ENCODE measurements at places on chromosomes 13 and 19.

DNA sequence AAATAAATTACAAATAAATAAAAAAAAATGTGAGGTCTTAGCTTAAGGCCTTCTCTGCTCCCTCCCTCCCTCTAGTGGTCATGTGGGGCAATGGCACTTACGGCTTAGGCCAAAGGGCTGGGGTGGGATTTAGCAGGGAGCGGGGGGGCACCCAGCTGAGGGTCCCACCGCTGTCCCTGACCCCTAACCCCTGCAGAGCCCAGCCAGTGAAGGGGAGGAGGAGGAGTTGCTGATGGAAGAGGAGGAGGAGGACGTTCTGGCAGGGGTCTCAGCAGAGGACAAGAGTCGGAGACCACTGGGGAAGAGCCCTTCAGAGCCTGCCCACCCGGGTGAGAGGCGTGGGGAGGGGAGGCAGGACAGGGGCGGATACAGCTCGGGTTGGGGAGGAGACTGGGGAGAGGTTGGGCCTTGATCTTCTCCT, 9.3 kb downstream of the MPND start:
- peak; percentile 65 for DNase-seq

- no peak for DNase-seq
Observed at GRCh38 chr19:57900311-57900710, 11.5 kb upstream of the ZNF814 start.

- DNase-seq: no peak
Observed at GRCh38 chr19:2771786-2772674, 11.0 kb downstream of the SGTA start.

GRCh38 chr19:51547397-51548212, 16.1 kb upstream of the SIGLEC6 start:
- DNase-seq: no peak

DNA sequence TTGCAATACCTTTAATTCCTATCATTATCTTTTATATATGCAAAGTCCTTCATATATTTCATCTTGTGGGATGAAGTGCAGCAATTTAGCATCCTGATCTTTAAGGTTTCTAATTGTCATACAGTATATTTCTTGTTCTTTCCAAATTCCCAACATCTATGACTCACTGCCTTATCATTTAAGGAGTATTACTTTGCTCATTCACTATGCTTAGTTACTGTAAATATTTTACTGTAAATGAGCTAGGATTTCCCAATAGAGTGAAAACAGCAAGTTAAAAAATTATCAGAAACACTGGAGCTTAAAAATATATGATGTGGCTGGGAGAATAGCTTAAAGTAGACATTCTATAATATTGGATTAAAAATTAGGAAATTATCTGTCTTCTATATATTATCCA, 69.9 kb downstream of the SLITRK6 start:
- DNase-seq: no peak

DNA sequence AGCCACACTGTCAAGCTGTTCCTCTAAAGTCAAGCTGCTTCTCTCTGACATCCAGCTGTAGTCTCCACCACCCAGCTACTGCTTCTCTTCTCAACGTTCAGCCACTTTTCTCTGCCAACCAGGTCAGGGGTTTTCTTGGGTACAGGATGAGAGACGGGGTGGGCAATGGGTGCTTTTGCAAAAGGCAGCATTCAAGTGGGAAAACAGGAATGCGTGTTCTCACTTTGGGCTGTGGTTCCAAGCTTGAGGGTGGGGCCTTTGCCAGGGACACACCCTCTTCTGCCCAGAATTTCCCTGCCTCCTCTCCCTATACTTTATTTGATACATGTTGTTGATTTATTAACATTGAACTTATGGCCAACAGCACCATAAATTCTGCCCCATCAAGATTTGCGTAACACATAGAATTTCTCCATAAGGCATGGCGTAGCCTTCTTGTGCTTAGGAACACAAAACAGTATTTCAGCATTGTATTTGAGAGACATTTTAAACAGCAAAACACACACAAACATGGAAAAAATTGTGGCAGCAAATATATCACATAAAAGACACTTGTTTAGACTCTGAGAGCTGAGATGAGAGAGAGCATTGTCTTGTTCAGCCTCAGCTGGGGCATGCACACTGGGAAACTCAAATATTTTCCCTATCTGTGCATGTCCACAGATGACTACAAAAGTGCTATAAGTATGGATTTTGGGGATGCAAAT, 392.8 kb downstream of the SLITRK6 start:
- no peak for DNase-seq

- DNase-seq: no peak
Observed at GRCh38 chr19:16871871-16872270, 16.9 kb upstream of the F2RL3 start.

DNA sequence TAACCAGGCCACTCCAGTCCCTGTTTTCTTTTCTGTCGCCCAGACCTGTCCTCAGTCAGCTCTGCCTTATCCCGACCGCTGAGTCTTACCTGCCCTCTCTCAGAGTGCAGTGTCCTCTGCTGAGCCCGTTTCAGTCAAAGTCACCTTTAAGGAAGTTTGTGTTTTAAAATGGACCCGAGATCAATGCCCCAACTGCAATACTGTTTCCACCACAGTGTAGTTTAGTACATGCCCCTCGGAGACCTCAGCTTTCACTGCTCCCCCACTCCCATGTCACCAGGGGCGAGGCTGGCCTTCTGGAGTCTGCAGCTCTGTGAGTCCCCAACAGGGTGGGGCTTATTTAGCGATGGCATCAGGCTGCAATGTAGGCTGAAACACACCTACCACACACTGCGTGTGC, 248.4 kb upstream of the TSHZ3 start:
- no peak for DNase-seq

GRCh38 chr13:33362986-33363727, 77.6 kb upstream of the STARD13 start:
- no peak for DNase-seq

- DNase-seq: no peak
Observed at GRCh38 chr13:54511366-54511765, 1482.8 kb downstream of the OLFM4 start.
